ENCODE measurements at places on chromosomes 2 and 18.

DNA sequence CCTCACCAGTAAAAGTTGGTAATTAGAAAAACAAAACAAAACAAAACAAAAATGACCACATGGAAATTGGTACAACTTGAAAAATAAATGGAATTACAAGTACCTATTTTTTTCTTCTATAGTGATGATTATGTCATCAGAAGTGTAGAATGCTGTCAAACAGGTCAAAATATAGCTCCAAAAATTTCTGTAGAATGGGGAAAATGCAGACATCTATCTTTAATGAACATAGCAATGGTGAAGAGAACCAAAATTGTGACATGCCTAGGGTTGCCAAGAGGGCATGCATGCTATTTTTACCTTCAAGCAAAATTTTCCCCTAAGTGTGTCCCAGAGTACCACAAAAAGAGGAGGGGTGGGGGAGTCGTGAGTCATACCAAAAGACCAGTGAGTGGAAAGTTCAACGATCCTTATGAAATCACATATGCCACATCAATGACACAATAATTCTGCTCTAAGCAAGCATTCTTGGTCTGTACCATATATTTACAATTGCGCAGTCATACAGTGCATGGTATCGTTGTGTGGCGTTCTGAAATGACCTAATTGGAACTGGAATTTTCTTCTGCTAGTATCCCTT is 1436.4 kb downstream of the SUCLG1 start:
- DNase-seq, result no peak

GRCh38 chr2:74921236-74921736 is 37.2 kb upstream of the POLE4 start:
- DNase-seq, result no peak

GRCh38 chr2:27844821-27845255 is 45.3 kb downstream of the RBKS start:
- DNase-seq, result no peak

DNA sequence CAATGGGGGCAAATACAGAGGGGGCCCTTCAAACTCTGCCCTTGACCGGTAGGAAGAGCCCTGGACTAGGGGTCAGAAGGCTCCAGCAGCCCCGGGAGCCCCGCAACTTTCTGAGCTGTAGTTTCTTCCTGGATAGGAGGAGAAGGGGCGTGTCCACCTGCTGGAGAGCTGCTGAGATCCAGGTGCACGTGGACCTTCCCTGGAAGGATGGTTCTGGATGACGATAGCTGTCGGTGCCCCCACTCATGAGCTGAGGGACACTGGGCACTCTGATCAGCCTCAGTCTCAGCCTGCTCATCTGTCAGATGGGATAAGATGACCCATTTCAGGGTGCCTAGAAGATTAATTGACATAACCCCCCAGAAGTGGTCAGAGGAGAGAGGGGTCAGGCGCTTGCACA is 125.2 kb upstream of the HDAC4 start:
- no peak for DNase-seq

GRCh38 chr18:7901657-7902056 is 334.5 kb downstream of the PTPRM start:
- no peak for DNase-seq

- DNase-seq, result no peak
Observed at GRCh38 chr2:182077023-182077422, 91.4 kb downstream of the PPP1R1C start.

DNA sequence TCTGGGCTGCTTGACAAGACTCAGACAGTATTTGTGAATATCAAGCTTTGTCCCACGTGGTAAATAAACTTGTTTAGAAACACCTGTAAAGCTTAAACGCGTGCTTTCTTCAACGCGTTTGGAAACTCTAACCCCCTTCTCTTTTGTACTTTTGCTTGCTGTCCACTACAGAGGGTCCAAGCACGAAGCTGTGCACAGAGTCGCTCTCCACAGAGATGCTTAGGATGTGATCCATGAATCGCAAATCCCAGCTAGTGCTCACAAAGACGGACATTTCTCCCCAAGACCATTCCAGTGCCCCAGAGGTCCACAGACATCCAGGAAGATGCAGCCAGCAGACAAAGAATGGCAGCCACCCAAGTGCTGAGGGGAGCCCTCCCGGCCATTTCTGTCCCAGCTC is at the start of gene GPR45:
Gene GPR45, plus strand, starts transcription at position 301 of the 400 bp plus-strand sequence. CDS start 116 bp downstream, outside the sequence.
- no peak for DNase-seq

- no peak for DNase-seq
Observed at GRCh38 chr2:18282026-18282425, 278.4 kb downstream of the RDH14 start.

Measured in GM13977 (cell line).